ENCODE measurements at places on chromosomes 4 and X. TPM values are rescaled to one million over a fixed set of nuclear protein-coding genes. Genes with fewer than 3 reads are reported as not detected.

The RBM46 gene
- total RNA-seq: not detected

The MFAP3L gene
- total RNA-seq: 19.4 TPM

The PSAPL1 gene
- not detected for total RNA-seq

The SPOCK3 gene
- 2.0 TPM for total RNA-seq

The SMIM10 gene
- 5.4 TPM for total RNA-seq

The CT45A1 gene
- total RNA-seq: not detected

The PCDH19 gene
- under 0.01 TPM for total RNA-seq

The PF4V1 gene
- total RNA-seq: 10.2 TPM

The TAF7L gene
- 0.38 TPM for total RNA-seq

The LIMCH1 gene
- 20.3 TPM for total RNA-seq

The IL13RA2 gene
- 0.38 TPM for total RNA-seq

The DMRTC1B gene
- not detected for total RNA-seq

The PAGE2B gene
- not detected for total RNA-seq

The CLCN4 gene
- 3.1 TPM for total RNA-seq

The DUSP21 gene
- not detected for total RNA-seq

The CYBB gene
- under 0.01 TPM for total RNA-seq

The NPY2R gene
- total RNA-seq: not detected

The EFHC2 gene
- 0.28 TPM for total RNA-seq

The MGARP gene
- 59.0 TPM for total RNA-seq

The ODAM gene
- not detected for total RNA-seq

The AFF2 gene
- 0.56 TPM for total RNA-seq

The F9 gene
- total RNA-seq: not detected

The CYSLTR1 gene
- not detected for total RNA-seq

The FAM236A gene
- not detected for total RNA-seq

The NKX3-2 gene
- not detected for total RNA-seq

The TRIM60 gene
- not detected for total RNA-seq

The IQCM gene
- not detected for total RNA-seq

The TMEM128 gene
- total RNA-seq: 23.8 TPM

The GYPE gene
- 0.56 TPM for total RNA-seq

The PAK3 gene
- 4.0 TPM for total RNA-seq

The CYLC1 gene
- not detected for total RNA-seq
